A549 treated with CORT108297 at 1 μM for 4 hours (cell line): ENCODE measurements at places on chromosomes 2 and 18. TPM values are rescaled to one million over a fixed set of nuclear protein-coding genes. Genes with fewer than 3 reads are reported as not detected.

The ERCC3 gene
- 44.5 to 49.0 TPM (median 47.3 TPM) in 5 replicates for total RNA-seq

The FRZB gene
- total RNA-seq = 0.03 to 0.15 TPM (median 0.06 TPM) in 4 of 5 replicates, not detected in the other

The ZEB2 gene
- total RNA-seq = 3.4 to 8.0 TPM (median 5.3 TPM) in 5 replicates

The TOGARAM2 gene
- total RNA-seq = 0.08 to 0.23 TPM (median 0.19 TPM) in 5 replicates

The IL1B gene
- 0.21 to 0.57 TPM (median 0.24 TPM) in 5 replicates for total RNA-seq

The PLEK gene
- not detected in 5 replicates for total RNA-seq

The DAW1 gene
- 2.0 to 3.6 TPM (median 2.9 TPM) in 5 replicates for total RNA-seq

The SCYGR4 gene
- total RNA-seq = not detected in 5 replicates

The RNU2-63P gene
- not detected in 5 replicates for total RNA-seq

The IWS1 gene
- 32.8 to 47.1 TPM (median 38.1 TPM) in 5 replicates for total RNA-seq

The SLC38A11 gene
- not detected in 5 replicates for total RNA-seq

The SERPINB12 gene
- not detected in 5 replicates for total RNA-seq

The FOXI3 gene
- total RNA-seq = 0.05 TPM in 1 of 5 replicates, not detected in the others

The LCT gene
- total RNA-seq = 0.03 to 0.06 TPM (median 0.03 TPM) in 4 of 5 replicates, not detected in the other

The ANXA4 gene
- total RNA-seq = 315 to 371 TPM (median 350 TPM) in 5 replicates

The PLCD4 gene
- 0.33 to 0.59 TPM (median 0.40 TPM) in 5 replicates for total RNA-seq

The ASPRV1 gene
- 0.14 to 0.43 TPM (median 0.23 TPM) in 5 replicates for total RNA-seq

The FBXO48 gene
- 0.49 to 0.65 TPM (median 0.53 TPM) in 5 replicates for total RNA-seq

The UCN gene
- total RNA-seq = 0.48 to 2.5 TPM (median 1.6 TPM) in 5 replicates

The CFC1 gene
- total RNA-seq = not detected in 5 replicates

The FEZ2 gene
- 43.7 to 55.7 TPM (median 45.0 TPM) in 5 replicates for total RNA-seq

The MORN2 gene
- 38.0 to 47.2 TPM (median 42.0 TPM) in 5 replicates for total RNA-seq

The ACMSD gene
- total RNA-seq = not detected in 5 replicates

The LIPG gene
- 0.02 to 0.32 TPM (median 0.19 TPM) in 5 replicates for total RNA-seq

The CD302 gene
- 2.0 to 2.3 TPM (median 2.0 TPM) in 5 replicates for total RNA-seq

The LYPD1 gene
- total RNA-seq = 14.0 to 21.5 TPM (median 15.8 TPM) in 5 replicates

The CLIP4 gene
- 23.3 to 28.3 TPM (median 25.5 TPM) in 5 replicates for total RNA-seq

The INHA gene
- total RNA-seq = 0.35 to 0.73 TPM (median 0.48 TPM) in 5 replicates

The NTSR2 gene
- 0.07 to 0.13 TPM in 2 of 5 replicates, not detected in the others for total RNA-seq

The UGT1A8 gene
- 0.05 to 0.07 TPM (median 0.05 TPM) in 3 of 5 replicates, not detected in the others for total RNA-seq
